ENCODE measurements at places on chromosomes 13 and 19.

DNA sequence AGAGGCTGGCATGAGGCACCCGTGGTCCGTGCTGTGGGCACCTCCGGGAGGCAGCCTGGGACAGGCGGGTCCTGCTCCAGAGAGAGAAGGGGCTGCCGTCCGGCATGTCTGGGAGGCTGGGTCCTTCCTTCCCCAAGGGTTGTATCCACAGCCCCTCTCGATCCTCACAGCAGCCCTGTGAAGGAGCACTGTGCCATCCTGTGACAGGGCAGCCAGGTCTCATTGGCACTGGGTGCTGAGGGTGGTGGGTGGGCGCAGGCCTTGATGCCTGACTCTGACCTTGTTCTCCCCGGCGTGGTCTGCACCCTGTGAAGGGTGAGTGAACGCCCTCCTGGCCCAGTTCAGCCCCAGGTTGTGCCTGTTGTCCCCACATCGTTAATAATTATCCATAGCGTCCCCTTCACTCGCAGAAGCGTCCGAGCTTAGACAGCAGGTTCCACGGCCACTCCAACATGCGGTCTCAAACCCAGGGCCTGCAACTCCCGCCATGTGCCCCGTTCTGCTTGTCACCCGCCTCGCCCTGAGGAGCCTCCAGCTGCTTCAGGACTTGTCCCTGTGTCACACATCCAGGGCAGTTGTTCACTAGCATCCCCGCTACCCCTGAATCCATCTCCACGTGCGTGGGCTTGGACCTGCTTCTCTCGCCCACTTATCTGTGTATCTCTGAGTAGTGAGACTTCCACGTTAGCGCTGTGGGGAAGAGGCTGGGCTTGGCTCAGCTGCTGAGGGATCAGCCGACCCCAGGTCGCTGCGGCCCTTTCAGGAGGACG is 10.6 kb downstream of the ATP11A start:
- peaks cover 61% of the 10 kb centered on the region for H3K4me1 ChIP-seq
- H3K27me3 ChIP-seq, result no peaks in the 10 kb centered on the region
- H3K36me3 ChIP-seq, result peaks cover 44% of the 10 kb centered on the region
- no peak overlapping the region for H3K27ac ChIP-seq

GRCh38 chr13:98299235-98299965 is 122.3 kb upstream of the RNF113B start:
- no peaks in the 10 kb centered on the region for H3K27me3 ChIP-seq
- no peak overlapping the region for H3K4me3 ChIP-seq
- no peak for DNase-seq
- peak overlapping the region; percentile 26 for H3K27ac ChIP-seq

- peak overlapping the region; percentile 90 for H3K27ac ChIP-seq
- no peaks in the 10 kb centered on the region for H3K27me3 ChIP-seq
- no peaks in the 10 kb centered on the region for H3K36me3 ChIP-seq
- DNase-seq, result peak; percentile 88
- no peak overlapping the region for H3K4me3 ChIP-seq
These were observed 40.8 kb upstream of the ISYNA1 start for GRCh38 chr19:18478545-18479311.

- H3K27me3 ChIP-seq, result no peaks in the 10 kb centered on the region
- peaks cover 36% of the 10 kb centered on the region for H3K36me3 ChIP-seq
- no peak for DNase-seq
- no peak overlapping the region for H3K27ac ChIP-seq
- H3K4me1 ChIP-seq, result peaks cover 9% of the 10 kb centered on the region
These were observed 36.7 kb downstream of the DNAJC3 start for GRCh38 chr13:95713651-95714050.

DNA sequence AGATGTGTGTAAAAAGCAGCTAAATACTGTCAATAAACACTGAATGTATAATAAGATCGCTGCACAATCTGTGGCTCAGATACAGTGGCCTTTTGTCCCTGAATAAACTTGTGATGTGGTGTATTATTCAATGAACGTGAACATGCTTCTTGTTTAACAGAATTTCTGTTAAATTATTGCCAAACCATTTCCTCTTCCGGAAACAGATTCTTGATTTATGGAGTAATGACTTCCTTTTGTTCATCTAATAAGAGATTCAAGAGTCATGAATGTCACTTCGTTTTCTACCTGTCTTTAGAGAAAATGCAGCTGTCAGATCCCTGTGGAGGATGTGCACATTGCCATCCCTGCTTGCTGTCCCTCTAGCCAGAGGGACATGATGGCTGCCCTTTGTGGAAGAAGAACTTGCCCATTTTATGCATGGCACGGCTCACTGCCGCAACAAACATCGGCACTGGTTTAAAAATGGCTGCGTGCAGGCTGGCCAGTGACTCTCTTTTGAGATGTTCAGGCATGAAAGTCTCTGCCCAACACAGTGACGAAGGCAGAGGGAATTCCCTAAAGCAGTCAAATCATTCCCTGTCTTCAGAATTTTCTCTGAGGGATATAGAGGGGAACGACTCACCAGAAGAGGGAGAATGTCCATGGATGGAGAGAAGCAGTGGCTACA is 3.1 kb upstream of the TNFSF13B start:
- H3K4me3 ChIP-seq, result no peak overlapping the region
- DNase-seq, result no peak
- no peak overlapping the region for H3K27ac ChIP-seq
- H3K4me1 ChIP-seq, result peaks cover 12% of the 10 kb centered on the region

- peaks cover 25% of the 10 kb centered on the region for H3K4me1 ChIP-seq
- no peak for DNase-seq
- H3K27me3 ChIP-seq, result no peaks in the 10 kb centered on the region
- no peak overlapping the region for H3K27ac ChIP-seq
These were observed 18.8 kb upstream of the RANBP3 start for GRCh38 chr19:5996623-5997320.

DNA sequence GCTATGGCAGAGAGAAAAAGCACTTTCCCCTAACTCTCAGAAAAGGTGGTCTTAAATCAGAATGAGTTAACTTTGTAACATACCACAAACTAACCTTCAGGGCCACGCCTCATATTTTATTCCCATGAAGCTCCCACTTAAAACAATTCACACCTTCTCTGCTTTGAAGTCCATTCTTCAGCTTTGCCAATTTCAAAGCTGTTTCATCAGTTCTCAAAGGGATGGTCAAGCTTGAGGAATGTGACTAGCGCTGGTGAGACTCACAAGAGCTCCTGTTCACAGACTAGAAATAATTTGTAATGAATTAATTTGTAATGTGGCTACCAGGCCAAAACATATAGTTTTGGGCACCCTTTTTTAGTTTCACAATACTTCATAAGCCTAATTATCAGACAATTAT is 68.2 kb downstream of the STK24 start:
- H3K4me1 ChIP-seq, result peaks cover 92% of the 10 kb centered on the region
- peak; percentile 35 for DNase-seq
- peak overlapping the region; percentile 92 for H3K27ac ChIP-seq
- no peaks in the 10 kb centered on the region for H3K27me3 ChIP-seq

- H3K4me1 ChIP-seq, result peaks cover 13% of the 10 kb centered on the region
- H3K4me3 ChIP-seq, result no peak overlapping the region
- H3K27me3 ChIP-seq, result peaks cover 23% of the 10 kb centered on the region
- H3K27ac ChIP-seq, result no peak overlapping the region
- no peaks in the 10 kb centered on the region for H3K36me3 ChIP-seq
- no peak for DNase-seq
These were observed 11.2 kb upstream of the CEACAM21 start for GRCh38 chr19:41564515-41565378.

DNA sequence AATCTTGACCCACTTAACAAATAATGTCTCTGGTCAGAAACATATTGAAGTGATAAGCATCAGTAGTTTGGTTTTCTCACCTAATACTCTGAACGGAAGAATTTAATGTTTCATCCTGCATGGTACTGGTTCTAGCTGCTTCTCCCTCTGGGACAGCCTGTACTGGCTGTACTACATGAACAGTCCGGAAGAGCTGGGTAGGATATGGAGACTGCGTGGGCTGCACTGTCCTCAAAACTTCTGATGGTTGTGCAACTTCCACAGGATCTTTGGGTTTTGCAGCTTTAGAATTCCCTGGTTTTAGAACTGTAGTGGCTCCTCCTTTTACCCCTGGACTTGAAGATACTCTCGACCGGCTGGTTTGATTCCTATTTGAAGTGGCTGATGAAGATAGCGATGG is 78.3 kb downstream of the ELF1 start:
- H3K4me1 ChIP-seq, result peaks cover 5% of the 10 kb centered on the region
- no peak for DNase-seq
- H3K36me3 ChIP-seq, result peaks cover 59% of the 10 kb centered on the region
- H3K27me3 ChIP-seq, result no peaks in the 10 kb centered on the region

DNA sequence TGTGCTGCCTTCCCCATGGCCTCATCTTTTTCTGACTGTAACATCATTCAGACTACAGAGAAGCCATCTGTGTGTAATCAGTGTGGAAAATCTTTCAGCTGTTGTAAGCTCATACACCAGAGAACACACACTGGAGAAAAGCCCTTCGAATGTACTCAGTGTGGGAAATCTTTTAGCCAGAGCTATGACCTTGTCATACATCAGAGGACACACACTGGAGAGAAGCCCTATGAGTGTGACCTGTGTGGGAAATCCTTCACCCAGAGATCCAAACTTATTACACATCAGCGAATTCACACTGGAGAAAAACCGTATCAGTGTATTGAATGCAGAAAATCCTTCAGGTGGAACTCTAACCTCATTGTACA is 17.2 kb upstream of the ZNF8 start:
- no peak overlapping the region for H3K27ac ChIP-seq
- no peak overlapping the region for H3K4me3 ChIP-seq
- no peak for DNase-seq
- no peaks in the 10 kb centered on the region for H3K4me1 ChIP-seq
- peaks cover 53% of the 10 kb centered on the region for H3K36me3 ChIP-seq
- H3K27me3 ChIP-seq, result no peaks in the 10 kb centered on the region

DNA sequence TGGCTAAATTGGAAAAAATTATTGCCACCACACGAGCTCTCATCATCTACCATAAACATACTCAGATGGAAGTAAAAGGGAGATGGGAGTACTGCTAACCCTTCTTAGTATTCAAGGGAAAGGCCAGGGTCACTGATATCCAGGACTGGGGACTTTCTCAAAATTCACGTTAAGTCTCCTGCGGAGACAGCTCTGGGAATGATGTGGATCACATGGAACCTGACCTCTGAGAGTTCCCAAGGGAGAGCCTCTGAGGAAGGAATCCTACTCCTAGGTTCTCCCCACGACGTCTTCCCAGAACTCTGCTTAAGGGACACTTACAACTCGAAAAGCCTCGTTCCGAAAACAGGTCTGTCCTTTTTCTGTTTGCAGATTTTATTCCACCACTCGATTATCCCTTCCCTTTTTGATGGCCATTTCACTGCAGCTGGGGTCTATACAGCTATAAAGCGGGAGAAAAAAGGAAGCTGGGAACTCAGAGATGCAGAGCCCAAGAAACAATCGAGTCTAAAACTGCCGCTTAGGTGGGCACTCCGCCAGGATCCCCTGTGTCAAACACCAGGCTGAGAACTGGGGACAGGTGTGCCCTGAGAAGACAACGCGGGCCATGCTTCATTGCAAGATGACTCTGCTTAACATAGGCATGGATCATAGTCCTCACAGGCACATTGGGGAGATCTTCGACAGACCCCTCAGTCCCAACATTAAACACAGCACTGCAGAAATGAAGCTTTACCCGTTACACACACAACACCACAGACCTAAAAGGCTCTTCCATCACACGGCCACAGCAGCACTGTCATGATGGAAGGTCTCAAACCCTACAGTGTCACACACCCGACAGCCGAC is 823 bp upstream of the ZNF567 start:
- H3K27ac ChIP-seq, result peak overlapping the region; percentile 56
- DNase-seq, result no peak
- H3K36me3 ChIP-seq, result peaks cover 4% of the 10 kb centered on the region

DNA sequence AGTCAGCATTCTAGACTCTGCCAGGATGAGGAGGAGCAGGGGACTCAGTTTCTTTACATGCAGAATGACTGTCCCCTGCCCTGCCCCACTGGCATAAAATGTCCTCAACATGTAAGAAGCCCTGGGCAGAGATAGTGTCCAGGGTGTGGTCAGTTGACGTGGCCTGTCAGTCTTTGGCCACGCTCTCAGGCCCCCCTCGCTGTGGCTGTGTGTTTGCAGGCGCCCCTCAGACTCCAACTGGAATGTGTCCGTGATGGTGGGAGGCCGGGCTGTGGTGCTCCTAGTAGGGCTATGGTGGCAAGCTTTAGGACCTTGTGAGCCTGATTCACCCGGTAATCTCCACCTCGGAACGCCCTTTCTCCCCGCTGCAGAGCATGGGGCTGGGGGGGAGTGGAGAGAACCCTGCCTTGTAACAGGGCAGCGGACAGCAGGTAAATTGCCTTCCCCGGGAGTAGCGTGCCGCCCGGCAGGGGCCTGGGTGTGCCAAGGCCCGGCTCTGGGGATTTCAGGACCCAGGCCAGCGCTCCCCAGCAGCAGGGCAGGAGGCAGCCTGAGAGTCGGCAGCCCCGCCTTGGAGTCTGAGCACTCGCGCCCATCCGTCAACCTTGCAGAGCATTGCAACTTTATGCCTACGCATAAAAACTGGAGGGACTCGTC is 62.3 kb downstream of the CHST8 start:
- no peaks in the 10 kb centered on the region for H3K36me3 ChIP-seq
- H3K4me1 ChIP-seq, result no peaks in the 10 kb centered on the region
- H3K27me3 ChIP-seq, result peaks cover 3% of the 10 kb centered on the region
- H3K4me3 ChIP-seq, result no peak overlapping the region

- no peaks in the 10 kb centered on the region for H3K27me3 ChIP-seq
- no peaks in the 10 kb centered on the region for H3K36me3 ChIP-seq
- H3K4me1 ChIP-seq, result no peaks in the 10 kb centered on the region
- H3K4me3 ChIP-seq, result no peak overlapping the region
- H3K27ac ChIP-seq, result no peak overlapping the region
These were observed 9.6 kb upstream of the GPR183 start for GRCh38 chr13:99316657-99317256.

DNA sequence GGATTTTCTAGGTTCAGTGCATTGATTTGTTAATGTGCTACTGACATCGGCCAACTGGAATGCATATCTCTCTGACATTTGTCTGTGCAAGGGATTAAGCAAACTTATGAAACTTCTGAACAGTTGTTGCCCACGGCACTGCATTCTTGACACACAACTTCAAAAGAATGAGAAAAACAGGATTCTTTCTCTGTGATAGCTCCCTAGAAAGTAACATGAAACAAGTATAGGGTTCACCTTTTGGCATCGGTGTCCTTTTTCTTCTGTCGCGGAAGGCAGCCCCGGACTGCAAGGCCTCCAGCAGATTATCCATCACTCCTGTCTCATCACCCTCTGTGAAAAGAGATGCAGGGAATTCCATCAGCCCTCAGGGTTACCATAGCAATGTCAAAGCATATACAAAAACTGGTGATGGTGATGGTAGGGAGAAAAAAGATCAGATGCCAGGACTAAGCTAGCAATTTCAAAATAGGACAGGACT is 389.2 kb downstream of the DIAPH3 start:
- H3K4me3 ChIP-seq, result no peak overlapping the region
- peak; percentile 49 for DNase-seq
- no peaks in the 10 kb centered on the region for H3K27me3 ChIP-seq
- no peaks in the 10 kb centered on the region for H3K36me3 ChIP-seq

Measured in HepG2 (cell line).